ENCODE measurements at places on chromosomes 16 and 17. TPM values are rescaled to one million over a fixed set of nuclear protein-coding genes. Genes with fewer than 3 reads are reported as not detected.

GRCh38 chr17:47831934-47832327 lies 461 bp downstream of the LRRC46 start:
- no peak for DNase-seq

DNA sequence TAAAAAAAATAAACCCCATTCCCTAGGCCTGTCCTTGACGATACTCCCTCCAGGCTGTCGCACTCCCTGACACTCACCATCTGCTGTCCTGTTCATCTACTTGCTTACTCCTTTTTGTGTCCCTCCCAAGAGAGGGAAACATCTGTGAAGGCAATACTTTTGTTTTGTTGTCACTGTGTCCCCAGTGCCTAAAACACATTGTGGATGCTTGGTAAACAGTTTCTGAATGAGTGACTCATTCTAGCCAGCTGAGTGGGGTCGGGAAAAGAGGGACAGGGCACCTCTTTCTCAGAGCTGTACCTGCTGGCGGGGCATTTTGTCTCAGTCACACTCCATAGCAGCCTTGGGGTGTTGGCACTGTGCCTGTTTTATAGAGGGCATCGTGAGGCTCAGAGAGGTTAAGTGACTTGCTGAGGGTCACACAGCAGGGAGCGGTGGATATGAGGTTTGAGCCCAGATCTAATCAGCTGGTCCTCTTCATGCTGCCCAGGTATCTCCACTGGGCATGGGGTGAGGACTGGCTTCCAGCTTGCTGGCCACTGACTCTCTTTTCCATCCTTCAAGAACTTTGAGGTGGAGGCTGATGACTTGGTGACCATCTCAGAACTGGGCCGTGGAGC lies 15.6 kb downstream of the MAP2K3 start:
- DNase-seq: no peak

DNA sequence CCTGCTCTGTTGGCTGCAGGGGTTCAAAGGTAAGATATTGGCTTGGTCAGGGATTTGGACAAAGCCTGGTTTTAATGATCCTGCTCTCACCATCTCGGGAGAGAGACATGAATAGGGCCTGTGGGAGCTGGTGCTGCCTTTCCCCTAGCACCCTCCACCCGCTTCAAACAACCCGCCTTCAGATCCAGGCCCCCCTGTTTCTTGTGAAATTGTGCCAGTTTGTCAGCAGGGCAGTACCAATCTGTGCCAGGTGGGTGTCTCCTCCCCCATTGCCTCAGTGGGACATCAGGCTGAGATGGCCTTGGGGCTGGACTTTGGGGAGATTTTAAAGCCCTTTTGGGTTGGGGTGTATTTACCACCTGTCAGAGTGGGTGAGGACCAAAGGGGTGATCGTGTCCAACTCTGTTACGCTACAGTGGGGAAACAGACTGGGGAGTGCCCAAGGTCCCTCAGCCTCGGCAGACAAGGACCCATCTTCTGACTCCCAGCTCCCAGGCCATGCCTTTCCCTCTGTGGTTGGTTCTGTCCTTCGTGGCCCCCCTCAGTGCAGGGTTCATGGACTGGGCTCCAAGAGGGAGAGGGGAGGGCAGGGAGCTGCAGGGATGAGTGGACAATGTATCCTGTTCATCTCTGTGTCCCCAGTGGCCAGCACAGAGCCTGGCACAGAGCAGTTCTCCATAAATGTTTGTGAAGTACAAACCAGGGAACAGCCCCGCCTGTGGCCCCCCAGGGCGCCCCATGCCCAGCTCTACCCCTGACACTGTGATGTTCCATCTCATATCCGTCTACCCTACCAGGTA lies 3.3 kb downstream of the ARHGAP23 start:
- no peak for DNase-seq

DNA sequence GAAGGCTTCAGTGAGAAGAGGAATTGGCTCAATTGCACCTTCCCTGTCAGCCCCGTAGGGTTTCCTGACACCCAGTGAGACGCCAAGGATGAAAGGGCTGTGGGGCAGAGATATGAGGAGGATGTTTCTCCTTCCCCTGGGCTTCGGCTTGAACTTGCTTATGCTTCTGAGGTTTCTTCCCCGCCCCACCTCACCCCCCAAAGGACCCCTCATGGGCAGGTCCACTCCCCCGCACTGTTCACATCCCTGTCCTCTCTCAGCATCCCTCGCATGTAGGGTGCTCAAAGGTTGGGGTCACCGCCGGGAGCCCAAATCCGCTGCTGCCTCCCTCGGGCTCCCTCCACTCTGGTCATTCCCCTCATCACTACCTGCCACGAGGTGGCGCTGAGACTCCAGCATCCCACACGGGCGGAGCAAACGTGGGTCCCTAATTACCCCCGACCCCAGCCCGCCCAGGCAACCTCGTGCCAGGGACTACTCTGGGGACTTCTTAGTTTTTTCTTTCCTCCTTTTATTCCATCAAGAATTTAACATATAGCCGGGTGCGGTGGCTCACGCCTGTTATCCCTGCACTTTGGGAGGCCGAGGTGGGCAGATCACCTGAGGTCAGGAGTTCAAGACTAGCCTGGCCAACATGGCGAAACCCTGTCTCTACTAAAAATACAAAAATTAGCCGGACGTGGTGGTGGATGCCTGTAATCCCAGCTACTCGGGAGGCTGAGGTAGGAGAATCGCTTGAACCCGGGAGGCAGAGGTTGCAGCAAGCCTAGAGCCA lies 3.3 kb upstream of the TRARG1 start:
- peak; percentile 69 for DNase-seq

Gene ARL5C
- not detected for total RNA-seq

- no peak for DNase-seq
Measured at GRCh38 chr16:12567602-12568001, 236.1 kb downstream of the CPPED1 start.

GRCh38 chr16:16154281-16154951 lies 68.9 kb downstream of the ABCC6 start:
- DNase-seq: no peak

DNA sequence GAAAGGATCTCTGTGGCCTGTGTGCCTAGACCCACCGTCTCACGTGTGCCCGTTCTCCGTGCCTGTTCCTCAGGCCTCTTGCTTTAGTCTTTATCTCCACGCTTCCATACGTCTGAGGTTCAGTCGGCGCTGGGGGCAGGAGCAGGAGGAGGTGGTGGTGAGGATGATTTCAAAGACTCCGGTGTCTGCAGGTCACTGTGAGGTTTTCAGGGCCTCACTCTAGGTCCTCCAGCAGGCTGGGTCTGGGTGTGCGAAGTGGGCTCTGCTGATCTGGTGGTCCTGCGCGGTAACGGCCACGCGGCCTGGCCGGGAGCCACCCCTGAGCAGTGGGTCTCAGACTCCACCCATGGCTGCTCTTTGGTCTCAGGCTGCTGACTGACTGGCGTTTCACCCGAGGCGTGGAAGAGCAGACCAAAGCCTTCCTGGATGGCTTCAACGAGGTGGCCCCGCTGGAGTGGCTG lies 14.4 kb upstream of the CLEC18A start:
- DNase-seq: no peak

Gene KRTAP17-1
- not detected for total RNA-seq

All from colonic mucosa (tissue), 4 donors.